ENCODE measurements at places on chromosomes 6 and 20.

DNA sequence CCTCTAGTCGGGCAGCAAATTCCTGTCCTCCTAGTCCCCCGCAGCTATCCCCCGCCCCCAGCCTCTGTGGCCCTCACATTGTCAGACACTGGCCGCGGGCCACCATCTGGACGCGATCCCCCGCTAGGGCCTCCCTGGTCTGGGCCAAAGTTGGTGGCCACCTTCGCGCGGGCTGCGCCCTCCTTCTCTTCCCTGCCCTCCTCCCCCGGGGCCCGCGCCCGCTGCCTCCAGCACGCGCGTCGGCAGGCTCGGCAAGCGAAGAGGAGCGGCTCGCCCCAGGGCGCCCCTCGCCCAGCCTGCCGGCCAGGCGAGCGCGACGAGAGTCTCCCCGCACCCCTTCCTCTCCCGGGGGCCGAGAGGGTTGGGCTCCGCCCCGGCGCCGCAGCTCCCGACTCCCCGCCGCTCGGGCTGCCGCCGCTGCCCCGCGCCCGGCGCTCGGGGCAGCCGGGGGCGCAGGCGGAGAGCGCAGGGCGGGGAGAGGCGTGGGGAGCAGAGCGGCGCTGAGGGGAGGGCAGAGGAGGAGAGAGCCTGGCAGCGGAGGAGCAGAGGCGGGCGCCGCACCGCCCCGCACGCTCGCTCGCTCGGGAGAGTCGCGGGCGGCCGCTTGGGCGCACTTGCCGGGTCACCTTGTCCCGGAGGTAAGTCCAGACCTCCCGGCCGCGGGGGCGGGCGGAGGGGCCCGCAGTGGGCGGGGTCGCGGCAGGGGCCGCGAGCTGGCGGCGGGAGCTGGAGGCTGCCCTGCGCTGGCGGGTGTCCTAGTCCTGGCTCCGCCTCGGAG, at the start of gene SYNDIG1:
TSS of gene SYNDIG1 (plus strand) at position 514 of the 778 bp plus-strand sequence. CDS start 73,469 bp downstream, outside the sequence.
- no peak for DNase-seq

- no peak for DNase-seq
Observed at GRCh38 chr6:83893024-83893423, 33.5 kb downstream of the CYB5R4 start.

- no peak for DNase-seq
Observed at GRCh38 chr6:81793821-81794475, 41.5 kb upstream of the TENT5A start.

- DNase-seq, result no peak
Observed at GRCh38 chr6:132041706-132042105, 90.5 kb upstream of the CCN2 start.

DNA sequence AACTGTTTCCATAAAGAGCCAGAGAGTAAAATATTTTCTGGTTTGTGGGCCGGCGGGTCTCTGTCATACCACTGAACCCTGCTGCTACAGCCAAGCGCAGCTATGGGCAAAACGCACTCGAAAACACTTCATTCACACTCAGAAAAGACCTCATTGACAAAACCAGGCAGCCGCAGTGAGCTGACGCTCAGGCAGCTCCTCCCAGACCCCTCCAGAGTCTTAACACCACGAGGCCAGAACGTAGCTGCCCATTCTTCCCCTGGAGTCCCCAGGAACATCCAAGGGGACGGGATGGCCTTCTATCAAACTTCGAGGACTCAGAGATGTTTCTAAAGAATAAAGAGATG, 35.6 kb upstream of the ZBP1 start:
- DNase-seq, result no peak

- DNase-seq, result no peak
Observed at GRCh38 chr6:20487669-20488375, 46.4 kb upstream of the CDKAL1 start.

GRCh38 chr6:39304951-39305350, 9.3 kb downstream of the KCNK17 start:
- no peak for DNase-seq

GRCh38 chr6:65004283-65004682, 702.7 kb downstream of the EYS start:
- no peak for DNase-seq

GRCh38 chr20:25859649-25860530, 163.2 kb upstream of the ZNF337 start:
- DNase-seq, result no peak

- no peak for DNase-seq
Observed at GRCh38 chr6:36774331-36774730, 64.9 kb downstream of the CPNE5 start.

GRCh38 chr6:166258854-166259276, 49.3 kb downstream of the PRR18 start:
- DNase-seq, result peak; percentile 69

DNA sequence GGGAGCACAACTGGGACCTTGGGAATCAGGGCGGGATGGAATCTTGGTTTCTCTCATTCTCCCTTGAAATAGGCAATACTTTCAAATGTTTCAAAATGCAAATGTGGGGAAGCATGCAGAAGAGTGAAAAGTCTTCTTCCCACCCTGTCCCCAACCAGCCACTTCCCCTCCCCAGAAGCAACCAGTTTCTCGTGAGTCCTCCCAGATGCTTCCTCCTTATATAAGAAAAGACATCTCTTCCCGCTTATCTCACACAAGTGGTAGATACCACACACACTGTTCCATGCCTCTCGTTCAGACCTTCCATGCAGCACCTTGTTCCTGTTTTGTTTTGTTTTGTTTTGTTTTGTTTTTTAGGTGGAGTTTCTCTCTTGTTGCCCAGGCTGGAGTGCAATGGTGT, 25.1 kb downstream of the HCK start:
- no peak for DNase-seq

GRCh38 chr6:83511901-83512681, at the start of gene PRSS35:
Gene PRSS35, plus strand, starts transcription at chr6:83512534. Its CDS starts 10,908 bp downstream, at chr6:83523442.
- DNase-seq, result no peak

- no peak for DNase-seq
Observed at GRCh38 chr6:79718509-79719247, 87.5 kb downstream of the SH3BGRL2 start.

DNA sequence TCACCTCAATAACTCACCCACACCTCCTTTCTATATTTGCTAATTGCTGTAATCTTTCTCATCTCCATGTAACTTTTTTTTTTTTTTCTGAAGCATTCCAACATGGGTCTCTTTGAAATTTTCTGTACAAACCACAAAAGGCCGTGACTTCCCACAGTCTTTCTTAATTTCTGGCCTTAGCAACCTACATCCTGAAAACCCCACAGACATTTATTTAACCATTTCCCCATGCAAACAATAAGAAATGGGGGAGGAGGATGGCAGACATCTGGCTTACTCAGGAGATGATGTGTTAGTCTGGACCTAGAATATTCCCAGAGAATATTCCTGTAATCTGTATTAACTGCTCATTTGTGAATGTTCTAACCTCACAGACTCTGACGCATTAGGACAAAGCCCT, 57.6 kb downstream of the MEP1A start:
- DNase-seq, result no peak

DNA sequence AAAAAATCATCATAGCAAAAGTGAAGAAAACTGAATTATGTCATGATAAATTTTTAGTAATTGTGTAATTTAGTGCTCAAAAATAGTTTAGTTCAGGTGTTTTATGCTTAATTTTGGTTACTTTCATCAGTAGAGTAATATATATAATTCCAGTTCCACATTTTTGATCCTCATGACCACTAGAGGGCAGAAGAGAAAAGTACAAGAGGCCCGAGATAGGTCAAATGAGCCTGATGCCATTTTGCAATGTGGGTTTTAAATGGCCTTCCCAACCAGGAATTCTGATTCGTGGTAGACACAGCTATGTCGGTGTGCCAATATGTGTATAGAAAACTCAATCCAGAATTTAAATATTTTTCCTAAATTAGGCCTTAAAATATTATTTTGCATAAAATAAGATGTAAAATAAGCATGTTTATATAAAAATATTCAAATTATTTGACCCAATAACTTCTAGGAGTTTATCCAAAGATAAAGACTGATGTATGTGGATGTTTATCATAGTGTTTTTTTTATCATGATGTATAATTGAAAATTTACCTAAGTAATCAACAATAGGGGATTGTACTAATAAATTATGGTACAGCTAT, 159.7 kb upstream of the RPS6KA2 start:
- DNase-seq, result peak; percentile 5

DNA sequence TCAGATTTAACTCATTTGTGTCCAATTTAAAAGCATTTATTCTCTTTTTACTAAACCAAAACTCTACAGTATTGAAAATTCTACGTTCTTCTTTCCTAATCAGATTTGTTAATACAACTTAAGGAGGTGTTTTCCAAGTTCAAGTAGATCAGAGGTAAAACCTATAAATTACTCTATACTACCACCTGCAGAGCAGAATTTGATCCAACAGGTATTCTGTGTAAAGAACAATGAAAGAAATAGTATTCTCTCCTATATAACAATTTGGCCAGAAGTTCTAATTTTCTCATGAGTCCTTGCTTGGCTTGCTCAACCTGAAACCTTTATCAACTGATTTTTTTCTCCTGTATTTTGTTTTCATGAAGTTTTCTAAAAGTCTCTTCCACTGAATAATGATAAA, 28.5 kb upstream of the DST start:
- DNase-seq, result no peak

GRCh38 chr20:41784209-41784958, 166.2 kb upstream of the CHD6 start:
- DNase-seq, result peak; percentile 1

- no peak for DNase-seq
Observed at GRCh38 chr6:53524455-53524815, 20.5 kb downstream of the GCLC start.

DNA sequence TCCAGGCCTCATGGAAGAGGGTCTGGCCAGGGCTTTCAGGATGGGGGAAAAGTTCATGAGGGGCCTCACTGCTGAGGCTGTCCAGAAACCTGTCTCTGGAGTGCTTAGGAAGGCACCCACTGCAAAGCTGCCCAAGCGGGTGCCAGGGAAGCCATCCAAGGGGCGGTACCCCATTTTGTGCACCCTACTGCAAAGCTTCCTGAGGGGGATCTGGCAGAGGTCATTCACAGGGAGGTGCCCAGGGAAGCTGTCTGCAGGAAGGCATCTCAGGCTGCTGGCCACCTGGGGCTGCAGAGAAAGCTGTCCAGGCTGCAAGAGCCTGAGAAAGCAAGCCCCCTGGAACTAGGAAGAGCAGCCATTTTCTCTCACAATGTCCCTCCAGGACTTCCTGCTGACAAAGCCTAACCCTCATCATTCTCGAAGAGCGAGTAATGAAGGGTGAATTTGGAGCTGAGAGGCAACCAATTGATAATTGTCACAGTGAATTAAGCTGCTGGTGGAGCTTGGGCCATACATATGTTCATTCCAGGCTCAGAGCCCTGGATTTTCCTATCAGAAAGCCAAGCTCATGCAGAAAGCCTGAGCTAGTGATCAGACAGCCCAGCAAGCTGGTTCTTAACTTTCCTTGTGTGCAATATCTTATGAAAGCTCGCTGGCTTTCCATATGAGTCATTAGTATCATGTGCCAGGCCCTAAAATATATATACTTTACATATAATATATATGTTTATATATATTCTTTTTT, 62.2 kb upstream of the SLC22A16 start:
- DNase-seq, result no peak

GRCh38 chr20:48558906-48559305, 268.9 kb downstream of the PREX1 start:
- no peak for DNase-seq

GRCh38 chr6:169559592-169559991, 142.2 kb downstream of the WDR27 start:
- no peak for DNase-seq

DNA sequence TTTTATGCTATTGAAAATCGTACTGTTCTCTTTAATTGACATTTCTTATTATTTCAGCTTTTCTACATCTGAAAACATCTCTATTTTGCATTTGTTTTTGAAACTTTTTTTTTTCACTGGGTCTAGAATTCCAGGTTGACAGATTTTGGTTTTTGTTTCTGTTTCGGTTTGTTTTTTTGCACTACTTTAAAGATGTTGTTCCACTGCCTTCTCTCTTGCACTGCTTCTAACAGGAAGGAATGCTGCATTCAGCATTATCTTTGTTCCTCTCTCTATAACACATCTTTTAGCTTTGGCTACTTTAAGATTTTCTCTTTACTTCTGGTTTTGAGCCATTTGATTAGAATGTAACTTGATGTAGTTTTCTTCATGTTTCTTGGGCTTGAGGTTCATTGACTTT, 20.1 kb upstream of the SLC17A1 start:
- DNase-seq, result no peak

DNA sequence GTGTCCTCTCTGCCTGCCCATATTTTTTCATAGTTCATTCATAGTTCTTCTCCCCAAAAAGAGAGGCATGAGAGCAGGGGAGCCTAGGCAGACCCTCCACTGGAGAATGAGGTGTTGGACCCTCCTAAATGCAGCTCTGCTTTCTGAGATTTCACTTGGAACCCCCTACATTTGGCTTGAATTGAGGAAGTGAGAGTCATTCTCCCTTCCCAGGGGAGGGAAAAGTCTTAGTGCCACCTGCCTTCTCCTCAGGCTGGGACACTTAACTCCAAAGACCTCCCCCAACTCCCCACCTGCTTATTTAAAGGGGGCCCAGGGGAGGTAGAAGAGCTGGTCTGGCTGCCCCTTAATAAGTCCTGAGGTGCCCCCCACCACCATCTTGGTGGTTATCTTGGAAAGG, 78.2 kb downstream of the CHMP4B start:
- DNase-seq, result no peak

GRCh38 chr6:25070547-25071366, 135.0 kb upstream of the RIPOR2 start:
- peak; percentile 15 for DNase-seq

GRCh38 chr6:23910420-23910819, 215.6 kb upstream of the NRSN1 start:
- no peak for DNase-seq

DNA sequence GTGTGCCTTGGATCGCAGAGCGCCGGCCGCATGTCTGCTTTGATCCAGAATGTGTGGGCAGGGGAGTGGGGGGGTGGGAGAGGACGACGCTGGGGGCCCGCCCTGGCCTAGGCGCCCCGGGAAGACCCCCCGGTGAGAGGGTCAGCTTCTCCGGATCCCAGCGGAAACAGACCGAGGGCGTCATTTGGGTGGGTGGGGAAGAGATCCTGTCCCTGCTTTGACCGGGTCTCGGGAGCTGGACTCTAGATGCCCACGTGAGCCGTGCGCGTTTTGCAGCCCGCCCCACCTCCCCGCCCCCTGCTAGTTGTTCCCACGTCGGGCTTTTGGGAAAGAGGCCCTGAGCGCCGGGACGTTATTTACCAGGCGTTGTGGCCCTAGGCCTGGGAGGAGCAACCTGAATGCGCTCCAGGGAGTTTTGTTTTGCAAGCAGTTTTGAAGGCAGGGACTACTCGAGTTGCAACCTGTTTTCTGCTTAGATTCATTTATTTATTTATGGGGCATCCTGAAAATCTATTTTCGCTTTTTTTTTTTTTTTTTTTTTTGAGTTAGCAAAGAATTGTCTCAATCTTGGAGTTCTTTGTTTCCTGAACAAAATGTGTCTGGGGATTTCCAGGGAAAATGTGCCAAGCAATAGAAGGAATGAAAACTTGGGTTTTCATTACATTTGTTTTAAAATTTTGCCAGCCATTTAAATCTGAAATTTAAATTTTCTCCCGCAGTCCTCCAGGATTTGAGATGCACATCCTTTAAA, 1.6 kb downstream of the DSP start:
- DNase-seq, result no peak

All from GF-D8 (cell line).